ENCODE measurements at places on chromosomes 6 and 20.

DNA sequence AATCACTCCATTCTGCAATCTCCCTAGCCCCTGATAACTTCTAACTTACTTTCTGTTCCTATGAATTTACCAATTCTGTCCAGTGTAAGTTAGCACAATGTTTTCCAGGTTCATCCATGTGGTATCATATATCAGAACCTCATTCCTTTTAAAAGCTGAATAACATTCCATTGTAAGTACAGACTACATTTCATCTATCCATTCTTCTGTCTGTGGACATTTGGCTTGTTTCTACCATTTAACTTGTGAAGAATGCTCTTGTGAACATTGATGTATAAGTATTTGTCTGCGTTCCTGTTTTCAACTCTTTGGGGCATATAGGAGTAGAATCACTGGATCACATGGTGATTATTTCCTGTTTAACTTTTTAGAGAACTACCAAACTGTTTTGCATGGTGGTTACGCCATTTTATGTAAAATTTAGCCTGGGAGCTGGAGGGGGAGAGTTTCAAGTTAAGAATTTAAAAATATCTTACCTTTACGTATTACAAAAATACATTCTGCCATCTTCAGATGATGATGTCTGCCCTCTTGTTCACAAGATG, 156.5 kb downstream of the BTBD3 start:
- no peak for DNase-seq

DNA sequence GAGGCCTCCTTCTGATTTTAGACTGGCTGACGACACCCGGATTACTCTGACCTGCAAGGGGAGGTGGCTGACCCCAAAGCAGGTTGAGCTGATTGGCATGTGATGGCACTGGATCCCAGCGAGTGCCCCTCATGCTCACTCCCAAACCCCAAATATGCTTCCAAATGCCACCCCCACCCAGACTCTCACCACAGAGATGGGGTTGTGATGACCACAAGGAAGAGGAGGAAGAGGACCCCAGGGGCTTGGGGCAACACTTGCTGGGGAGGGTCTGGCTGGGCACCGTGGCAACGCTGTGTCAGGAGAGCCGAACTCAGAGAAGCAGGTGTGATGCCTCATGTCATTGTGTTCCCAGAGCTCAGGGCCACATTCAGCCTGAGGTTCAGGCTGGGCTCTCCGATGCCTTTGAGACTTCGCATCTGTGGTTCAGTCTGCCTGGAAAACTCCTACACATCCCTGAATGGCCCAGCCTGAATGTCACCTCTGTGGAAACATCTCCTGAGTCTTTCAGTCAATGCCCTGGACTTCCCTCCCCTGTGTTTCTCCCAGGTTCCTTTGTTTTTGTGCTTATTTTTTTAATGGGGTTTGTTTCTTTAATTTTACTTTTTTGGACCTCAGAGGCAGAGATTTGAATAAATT, 169.1 kb upstream of the PMEPA1 start:
- no peak for DNase-seq

DNA sequence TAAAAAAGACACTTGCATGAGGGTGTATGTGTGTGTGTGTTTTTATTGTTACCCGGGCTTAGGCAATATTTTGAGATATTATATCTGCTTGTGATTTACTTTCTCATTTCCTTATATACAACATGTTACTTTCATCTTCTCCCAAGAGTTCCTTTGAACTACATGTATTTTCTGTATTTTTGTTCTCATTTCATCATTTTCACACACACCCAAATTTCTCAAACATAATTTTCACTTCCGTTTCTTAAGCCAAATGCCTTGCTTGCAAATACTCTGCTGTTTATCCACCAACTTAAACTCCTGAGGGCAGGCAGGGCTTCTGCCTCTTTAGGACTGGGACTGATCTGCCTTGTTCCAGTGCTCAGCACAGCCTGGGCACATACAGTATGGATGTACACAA, 69.3 kb upstream of the FYN start:
- DNase-seq, result no peak

DNA sequence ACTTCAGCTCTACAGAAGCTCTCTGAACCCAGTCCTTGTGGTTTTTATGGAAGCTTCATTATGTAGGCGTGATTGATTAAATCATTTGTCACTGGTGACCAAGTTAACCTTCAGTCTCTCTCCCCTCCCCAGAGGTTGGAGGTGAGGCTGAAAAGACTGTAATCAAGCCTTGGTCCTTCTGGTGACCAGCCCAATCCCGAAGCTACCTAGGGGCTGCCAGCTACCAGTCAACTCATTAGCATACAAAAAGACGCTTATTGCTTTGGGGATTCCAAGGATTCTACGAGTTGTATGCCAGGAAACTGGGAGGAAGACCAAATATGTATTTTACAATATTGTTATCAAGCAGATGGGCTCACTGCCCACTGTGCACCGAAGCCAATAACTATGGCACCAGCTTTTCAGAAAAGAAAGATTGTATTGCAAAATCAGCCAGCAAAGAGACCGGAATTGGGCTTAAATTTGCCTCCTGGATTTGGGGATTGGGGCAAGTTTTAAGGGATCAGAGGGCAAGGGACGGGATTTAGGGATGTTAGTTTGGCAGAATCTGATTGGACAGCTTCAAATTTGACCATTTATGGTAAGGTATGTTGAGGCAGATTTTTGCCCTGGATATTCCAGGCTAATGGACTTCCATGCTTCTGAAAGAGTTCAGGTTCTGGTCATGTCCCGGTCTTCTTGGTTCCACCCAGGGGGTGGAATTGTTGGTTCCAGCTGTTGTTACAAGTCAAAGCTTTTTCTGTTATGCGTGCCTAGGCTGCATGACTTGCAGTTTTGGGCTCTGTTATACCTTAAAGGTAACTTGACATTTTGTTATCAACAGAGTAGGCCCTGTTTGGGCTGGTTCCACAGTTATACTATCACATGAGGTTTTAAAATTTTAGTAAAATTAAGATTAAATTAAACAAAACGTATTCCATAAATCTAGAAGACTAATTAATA, 167.4 kb downstream of the COL9A1 start:
- no peak for DNase-seq

- DNase-seq, result no peak
Observed at GRCh38 chr6:129615496-129615895, 94.5 kb downstream of the ARHGAP18 start.

DNA sequence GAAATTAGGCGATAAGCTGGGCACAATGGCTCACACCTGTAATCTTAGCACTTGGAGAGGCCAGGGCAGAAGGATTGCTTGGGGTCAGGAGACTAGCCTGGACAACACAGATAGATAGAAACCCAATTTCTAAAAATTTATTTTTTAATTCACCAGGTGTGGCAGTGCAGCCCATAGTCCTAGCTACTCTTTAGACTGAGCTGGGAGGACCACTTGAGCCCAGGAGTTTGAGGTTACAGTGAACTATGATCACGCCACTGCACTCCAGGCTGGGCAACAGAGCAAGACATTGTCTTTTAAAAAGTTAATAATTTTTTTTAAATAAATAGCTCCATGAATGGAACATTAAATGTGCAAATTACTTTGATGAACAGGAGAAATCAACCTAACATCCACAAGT, 8.2 kb downstream of the ZNF318 start:
- DNase-seq, result no peak

DNA sequence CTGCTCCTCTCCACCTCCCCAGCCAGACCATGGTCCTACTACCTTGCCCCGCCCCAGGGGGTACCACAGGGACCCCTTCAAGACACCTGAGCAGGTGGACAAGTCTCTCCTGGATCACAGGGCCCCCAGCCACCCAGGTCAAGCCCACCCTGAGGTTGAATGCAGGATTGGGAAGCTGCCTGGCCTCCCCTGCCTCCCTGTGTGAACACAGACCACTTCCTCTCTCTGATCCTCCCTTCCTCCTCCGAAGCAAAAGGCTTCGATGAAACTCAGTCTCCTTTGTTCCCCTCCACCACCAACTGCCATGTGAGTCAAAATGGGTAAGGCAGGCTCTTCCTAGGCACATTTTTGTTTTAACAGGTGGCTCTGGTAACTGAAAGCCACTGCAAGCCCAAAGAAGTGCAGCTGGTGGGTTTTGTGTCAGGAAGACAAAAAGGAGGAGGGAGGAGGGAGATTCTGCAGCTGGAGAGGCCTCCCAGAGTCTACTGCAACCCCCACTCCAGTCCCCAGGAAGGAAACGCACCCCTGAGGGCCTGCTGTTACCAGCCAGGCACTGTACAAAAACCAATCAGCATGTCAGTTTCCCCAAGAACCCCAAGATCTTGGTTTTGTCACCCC, 5.4 kb downstream of the ADA start:
- no peak for DNase-seq

DNA sequence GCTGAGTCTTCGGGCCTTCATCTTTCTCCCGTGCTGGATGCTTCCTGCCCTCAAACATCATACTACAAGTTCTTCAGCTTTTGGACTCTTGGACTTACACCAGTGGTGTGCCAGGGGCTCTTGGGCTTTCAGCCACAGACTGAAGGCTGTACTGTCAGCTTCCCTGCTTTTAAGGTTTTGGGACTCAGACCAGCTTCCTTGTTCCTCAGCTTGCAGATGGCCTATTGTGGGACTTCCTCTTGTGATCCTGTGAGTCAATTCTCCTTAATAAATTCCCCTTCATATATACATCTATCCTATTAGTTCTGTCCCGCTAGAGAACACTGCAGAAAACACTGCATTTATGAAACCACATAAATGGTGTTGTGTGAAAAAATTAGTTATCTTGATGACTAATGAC, 13.9 kb upstream of the BCLAF1 start:
- DNase-seq, result no peak

DNA sequence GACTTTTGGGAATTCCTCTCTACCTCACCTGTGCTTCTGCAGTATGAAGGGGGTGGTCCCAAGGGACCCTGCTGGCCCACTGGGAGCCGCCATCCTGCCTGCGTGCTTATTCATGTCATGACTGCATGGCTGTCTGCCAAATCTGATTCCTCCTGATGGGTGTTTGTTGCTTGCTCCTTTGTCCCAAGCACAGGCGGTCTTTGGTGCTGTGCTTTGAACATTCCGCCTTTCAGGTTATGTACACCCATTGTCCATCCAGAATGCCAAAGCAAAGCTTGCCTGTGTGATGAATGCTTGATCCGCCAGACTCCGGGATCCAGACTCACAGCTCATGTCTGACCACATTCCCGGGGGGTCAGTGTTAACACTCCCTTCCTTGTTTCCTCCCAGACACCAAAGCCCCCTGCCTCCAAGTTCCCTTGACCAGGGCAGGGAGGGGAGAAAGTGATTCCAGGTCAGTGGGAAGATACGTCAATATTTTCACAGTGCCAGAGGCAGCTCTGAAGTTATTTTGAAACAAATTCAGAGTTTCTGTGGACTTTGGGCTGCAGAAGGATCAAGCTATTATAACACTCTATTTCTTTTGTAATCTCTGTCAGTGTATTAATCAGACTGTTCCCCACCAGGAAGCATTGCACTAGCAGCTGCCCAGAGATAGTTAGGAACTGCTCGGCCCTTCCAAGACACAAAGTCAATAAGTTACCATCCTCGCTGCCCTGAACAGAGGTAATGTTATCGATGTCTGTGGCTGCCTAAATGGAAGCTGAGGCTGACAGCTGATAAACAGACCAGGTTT, 9.5 kb downstream of the DAAM2 start:
- DNase-seq, result no peak

- DNase-seq, result no peak
Observed at GRCh38 chr6:113980937-113981554, 10.1 kb upstream of the HDAC2 start.

DNA sequence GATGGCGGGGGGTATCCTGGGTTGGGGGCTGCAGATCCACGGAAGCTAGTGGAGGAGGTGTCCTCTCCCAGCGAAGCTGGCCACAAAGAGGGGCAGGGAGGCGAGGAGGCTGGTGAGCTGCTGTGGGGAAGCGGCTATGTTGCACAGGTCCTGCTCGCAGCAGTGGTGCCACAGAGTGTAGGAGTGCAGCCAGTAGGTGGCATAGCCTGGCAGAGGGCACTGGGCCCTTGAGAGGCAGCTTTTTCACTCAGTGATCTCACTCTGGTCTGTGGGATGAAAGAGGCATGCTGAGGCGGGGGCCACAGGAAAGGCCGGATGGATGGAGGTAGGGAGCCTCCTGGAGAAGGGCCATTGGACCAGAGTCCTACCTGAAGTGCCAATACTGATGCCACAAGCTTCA, 2.9 kb upstream of the LY6G6D start:
- DNase-seq, result no peak

GRCh38 chr20:5886788-5887187, 63.5 kb downstream of the TRMT6 start:
- no peak for DNase-seq

- DNase-seq, result no peak
Observed at GRCh38 chr20:35680452-35681183, 15.9 kb upstream of the CPNE1 start.

DNA sequence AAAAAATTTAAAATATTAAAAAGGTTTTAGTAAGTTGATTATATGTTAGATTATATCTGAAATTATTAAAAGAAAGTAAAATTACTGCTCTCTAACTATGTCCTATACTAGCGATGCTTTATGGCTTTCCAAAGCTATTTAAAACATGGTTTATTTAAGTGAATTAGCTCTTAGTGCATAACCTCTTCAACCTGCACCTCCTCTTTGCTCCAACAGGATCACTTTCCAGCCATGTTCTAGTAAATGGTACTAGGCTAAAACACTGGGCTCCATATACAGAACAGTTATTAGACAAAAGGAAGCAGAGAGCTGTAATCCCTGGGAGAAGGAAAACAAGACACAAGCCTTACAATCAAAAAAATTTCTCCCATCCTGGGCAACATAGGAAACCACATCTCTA, 314.9 kb upstream of the ECI2 start:
- DNase-seq, result no peak

DNA sequence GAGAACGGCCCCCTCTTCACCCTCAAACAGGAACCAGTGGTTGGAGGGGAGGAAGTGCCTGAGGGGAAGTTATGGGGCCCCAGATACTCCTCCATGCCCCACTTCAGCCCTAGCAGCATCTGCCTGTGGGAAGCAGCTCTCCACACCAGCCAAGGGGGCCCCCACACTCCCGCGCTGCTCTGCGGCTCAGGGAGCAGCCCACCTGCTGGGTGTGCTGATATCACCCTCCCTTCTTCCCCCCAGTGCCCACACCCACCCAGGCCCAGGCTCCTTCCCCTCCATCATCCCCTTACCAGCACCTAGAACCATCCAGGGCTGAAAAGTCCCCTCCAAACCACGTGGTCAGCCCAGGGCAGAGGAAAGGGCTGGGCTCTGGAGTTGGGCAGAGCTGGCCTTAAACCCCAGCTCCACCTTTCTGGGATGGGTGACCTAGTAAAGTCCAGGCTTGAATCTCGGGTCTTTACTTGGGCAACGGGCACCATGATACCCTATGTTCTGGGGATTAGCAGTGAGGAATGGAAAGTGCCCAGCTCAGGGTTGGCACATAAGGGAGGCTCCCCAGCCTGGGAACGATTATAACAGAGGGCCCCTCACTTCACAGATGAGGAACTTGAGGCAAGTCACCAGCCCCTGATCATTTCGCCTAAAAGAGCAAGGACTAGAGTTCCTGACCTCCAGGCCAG, 663 bp downstream of the LST1 start:
- DNase-seq, result no peak
